Sciatic nerve (tissue), 2 donors: ENCODE measurements at places on chromosomes 1 and 21. TPM values are rescaled to one million over a fixed set of nuclear protein-coding genes. Genes with fewer than 3 reads are reported as not detected.

OR6K3 gene
- not detected for total RNA-seq

MAGOH gene
- total RNA-seq: 31.7 TPM

DNA sequence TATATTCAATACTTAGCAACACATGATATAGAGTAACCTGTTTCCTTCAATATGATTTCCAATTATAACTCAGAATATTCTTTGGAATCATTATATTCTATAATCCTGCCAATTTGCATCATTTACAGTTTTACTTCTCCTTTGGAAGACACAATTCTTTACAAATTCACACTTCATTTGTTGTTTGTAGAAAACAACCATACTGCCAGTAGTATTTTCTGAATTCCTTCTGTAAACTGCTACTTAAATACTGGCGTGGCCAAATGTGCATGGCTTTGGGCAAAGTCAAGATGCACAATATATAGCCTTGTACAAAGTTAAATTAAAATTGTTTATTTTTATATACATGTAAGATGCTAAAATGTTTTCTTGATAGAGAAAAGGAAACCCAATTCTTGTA is 687.1 kb upstream of the NEGR1 start:
- DNase-seq: no peak

GRCh38 chr1:225763716-225764548 is 13.7 kb upstream of the SRP9 start:
- peak; percentile 65 for DNase-seq

DNA sequence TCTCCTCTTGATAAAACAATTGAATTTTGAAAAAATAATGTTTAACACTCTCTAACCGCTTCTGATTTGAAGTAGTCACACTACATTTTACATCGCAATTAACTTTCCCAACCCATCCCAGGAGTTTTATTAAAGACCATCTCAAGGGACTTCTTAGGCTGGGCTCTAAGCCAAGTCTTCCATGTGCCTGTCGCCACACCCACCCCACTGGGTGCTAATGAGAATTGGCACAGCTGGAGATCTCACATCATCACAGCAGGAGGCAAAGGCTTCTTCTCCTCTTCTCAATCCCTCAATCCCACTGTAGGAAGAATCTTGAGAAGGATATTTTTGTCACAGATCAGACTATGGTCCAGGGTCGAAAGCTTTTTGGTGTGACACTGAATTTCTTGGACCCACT is 328.9 kb downstream of the NUF2 start:
- no peak for DNase-seq

DNA sequence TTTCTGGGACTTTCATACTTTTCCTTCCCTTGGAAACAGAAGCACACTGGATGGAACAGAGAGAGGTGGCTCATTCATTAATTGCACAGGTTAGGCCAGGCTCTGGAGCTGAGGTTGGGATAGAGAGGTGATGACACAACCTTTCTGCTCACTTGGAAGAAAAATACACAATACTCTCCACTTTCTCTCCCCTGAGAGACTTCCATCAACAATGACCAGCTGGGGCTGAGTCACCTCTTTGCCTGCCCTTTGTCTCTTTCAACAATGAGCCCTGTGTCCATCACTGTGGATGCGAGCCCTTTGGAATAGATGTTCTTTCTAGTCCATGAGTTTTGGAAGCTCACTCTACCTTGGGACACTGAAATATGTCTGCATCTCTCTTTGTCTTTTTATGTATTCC is 43.1 kb downstream of the ATP2B4 start:
- DNase-seq: no peak

DNA sequence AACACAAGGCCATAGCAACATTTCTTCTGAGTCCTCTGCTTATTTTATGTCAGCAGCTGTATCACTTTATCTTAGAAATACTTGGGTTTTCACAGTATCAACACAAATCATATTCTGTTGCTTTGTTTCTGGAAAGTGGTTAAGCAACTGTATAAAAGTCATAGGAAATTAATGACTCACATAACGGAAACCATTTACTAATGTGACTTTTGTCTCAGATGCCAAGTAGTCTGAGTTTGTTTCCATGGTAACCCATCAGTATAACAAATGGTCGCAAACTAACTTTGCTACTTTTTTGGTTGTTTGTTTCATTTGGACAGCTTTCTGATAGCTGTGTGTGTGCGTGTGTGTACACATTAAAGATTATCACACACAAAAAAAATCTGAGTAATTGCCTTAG is 31.1 kb downstream of the EEIG2 start:
- no peak for DNase-seq

DNA sequence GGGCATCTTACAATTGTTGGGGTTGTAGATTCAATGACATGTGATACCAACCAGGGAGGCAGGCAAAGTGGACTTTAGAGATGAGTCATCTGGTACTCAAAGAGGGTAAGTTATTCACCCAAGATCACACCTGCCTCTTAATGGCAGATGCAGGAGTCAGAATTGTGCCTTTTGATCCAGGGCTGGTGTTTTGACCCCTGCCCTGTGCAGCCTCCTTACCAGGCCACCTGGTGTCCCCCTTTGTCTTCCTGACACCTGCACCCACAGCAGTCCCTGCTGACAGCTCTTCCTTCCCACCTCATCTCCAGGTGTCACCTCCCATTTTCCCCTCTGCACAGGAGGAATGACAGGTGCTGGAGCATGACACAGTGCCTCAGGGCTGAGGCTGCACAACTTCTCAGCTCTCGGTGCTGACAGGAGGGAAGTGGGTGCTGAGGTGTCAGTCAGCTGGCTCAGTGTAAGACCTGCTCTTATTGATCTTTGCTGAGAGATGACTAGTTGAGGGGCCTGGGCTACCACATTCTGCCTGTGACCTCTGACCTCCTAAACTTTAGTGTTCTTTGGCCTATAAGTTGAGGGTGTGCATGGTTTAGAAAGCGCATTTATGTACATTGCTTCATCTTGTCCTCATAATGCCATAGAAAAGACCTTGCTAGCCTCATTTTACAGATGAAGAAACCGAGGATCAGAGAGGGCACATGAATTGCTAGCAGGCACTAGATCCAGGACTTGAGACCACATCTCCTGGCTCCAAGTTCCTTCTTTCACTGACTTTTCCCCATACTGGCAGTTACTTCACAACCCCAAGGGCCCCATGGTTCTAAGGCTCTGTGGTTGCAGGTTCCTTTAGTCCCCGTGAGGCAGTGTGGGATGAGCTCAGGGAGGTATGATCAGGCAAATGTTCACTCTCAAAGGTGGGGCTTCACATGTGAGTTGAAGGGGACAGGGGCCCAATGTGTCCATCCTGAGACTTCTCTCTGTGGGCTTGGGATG is 31.3 kb downstream of the CACNA1E start:
- DNase-seq: no peak

- peak; percentile 77 for DNase-seq
These were observed 11.1 kb upstream of the C1orf174 start for GRCh38 chr1:3910857-3911845.

DNA sequence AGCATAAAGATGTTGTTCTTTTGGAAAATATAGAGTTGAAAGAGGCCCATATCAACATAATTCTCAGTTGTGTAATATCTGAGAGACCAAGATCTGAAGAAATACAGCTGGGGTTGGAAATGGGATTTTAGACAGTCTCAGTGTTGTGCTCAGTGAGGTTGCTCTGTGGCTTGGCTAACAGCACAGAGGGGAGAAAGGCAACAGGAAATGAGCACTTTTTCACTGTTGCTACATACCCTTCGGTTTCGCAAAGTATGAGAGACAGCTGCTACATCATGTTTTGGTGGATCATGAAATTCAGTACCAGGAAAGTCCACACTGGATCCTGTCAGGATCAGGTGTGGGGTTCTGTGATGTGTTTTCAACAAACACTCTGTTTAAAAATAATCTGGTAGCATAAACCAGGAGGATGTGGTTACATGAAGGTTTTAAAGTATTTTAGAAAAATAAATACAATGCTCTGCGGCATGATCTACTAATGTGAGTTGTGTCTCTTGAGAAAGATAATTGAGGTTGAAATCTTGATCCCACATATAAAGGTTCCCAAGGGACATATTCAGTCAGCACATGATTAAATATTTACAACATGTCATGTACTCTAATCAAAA is 7.0 kb upstream of the GPR88 start:
- DNase-seq: no peak

GRCh38 chr1:31429583-31429982 is 16.6 kb downstream of the SERINC2 start:
- DNase-seq: peak; percentile 37

GRCh38 chr1:204126956-204127355 is 24.9 kb downstream of the ETNK2 start:
- DNase-seq: no peak

GRCh38 chr1:118948846-118949245 is 39.3 kb downstream of the TBX15 start:
- DNase-seq: no peak

- no peak for DNase-seq
These were observed 26.6 kb downstream of the IL23R start for GRCh38 chr1:67192902-67193301.
